G401 (cell line): ENCODE measurements at places on chromosomes 2 and 18. TPM values are rescaled to one million over a fixed set of nuclear protein-coding genes. Genes with fewer than 3 reads are reported as not detected.

- no peak for DNase-seq
Measured at GRCh38 chr2:45938649-45939511, 287.4 kb downstream of the PRKCE start.

- no peak for DNase-seq
Measured at GRCh38 chr2:17083902-17084301, 418.3 kb upstream of the CYRIA start.

DNA sequence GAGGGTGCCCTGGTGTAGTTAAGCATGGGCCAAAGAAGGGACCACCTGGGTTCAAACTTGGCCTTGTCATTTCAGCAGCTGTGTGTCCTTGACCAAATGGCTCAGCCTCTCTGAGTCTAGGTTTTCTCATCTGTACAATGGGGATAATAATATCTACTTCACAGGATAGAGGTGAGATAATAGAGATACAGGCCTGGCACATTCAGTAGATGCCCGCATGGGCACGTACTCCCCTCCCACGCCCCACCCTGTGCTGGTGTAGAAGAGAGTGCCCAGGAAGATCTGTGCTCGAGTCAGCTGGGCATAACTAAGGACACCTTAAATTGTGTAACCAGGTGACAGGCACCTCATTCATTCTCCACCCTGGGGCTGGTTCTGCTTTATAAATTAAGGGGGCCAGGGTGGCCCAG, 8.4 kb upstream of the TMEM185B start:
- DNase-seq, result no peak

DNA sequence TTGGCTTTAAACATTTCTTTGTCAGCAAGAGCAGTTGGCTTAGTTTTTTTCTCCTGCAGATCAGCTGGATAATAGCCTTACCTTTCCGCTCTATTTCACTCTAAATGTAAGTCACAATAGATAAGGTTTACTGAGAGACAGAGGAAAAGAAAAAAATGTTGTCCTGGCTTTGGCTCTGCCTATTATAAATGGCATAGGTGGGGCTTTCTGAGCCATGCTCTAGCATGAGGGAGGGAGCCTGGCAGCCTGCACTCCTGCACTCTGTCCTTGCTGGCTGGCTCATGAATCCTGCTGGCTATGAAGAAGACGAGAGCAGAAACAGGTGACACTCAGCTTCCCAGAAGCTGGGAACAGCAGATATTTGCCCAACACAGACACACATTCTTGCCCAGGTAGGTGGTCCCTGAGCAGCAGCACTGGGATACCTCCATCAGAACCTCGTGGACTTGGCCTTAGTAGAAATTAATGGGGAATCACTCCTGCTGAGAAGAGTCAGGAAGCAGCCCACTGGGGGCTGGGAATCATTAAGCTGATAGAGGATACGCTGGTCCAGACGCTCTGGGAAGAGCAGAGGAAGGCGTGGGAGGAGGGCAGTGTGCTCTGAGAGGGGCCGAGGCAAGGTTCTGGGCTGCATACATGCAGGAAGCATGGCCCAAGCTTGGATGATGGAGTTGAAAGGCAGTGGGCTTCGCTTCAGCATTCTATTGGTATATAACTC, 514.4 kb upstream of the HS6ST1 start:
- DNase-seq, result peak; percentile 94

DNA sequence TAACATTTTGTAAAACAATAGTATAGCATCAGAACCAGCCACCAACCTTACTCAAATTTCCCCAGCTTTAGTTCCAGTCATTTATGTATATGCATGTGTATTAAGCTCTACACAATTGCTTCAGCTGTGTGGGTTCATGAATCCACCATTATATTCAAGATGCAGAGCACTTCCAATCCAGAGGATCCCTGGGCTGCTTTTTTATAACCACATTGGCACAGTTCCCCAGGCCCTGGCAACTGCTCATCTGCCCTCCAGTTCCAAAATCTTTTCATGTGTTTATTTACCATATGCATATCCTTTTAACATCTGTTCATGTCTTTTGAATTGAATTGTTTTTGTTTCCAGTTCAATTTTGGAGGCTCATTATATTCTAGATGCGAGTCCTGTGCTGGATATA, 482.9 kb upstream of the HS6ST1 start:
- no peak for DNase-seq

DNA sequence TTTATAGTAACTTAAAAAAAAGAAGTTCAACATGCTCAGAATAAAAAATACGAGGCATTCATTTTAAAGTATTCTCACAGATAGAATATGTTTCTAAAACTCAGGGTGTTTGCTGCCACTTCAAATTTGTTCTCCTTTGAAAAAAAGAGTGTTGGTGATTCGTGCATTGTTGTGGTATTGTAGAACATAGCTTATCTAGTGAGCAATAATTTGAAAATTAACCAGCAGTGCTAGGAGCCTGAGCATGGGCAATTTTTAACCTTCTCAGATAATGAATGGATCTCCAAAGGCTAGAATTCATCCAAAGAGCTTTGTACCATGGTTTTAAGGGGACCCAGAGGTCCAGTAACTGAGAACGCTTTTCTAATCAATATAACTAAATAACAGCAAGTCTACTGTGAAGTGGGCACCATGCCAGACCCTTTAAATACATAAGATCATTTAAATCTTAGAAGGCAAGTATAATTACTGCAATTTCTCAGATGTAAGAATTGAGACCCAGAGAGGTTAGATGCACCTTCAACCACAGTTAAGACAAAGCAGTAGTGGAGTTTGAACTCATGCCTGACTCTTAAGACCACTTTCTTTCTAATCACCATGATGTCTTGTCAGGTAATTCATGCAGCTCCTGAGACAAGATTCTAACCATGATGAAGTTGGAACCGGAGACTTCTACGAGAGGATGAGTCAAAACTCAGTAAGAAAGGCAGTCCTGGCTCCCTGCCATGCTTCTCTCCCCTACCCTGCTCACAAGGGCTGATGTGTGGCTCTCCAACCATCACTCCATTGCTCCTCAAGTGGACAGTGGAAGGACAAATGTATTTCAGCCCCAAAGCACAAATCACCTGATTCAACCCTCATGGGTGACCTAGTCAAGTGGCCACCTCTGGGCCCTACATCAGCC, 3.4 kb downstream of the CYRIA start:
- DNase-seq, result no peak

- DNase-seq, result no peak
Measured at GRCh38 chr2:23690421-23691105, 236.4 kb downstream of the ATAD2B start.

GRCh38 chr2:221211653-221212052, 360.5 kb downstream of the EPHA4 start:
- DNase-seq, result no peak

- no peak for DNase-seq
Measured at GRCh38 chr2:121771976-121772742, 16.7 kb downstream of the TSN start.

DNA sequence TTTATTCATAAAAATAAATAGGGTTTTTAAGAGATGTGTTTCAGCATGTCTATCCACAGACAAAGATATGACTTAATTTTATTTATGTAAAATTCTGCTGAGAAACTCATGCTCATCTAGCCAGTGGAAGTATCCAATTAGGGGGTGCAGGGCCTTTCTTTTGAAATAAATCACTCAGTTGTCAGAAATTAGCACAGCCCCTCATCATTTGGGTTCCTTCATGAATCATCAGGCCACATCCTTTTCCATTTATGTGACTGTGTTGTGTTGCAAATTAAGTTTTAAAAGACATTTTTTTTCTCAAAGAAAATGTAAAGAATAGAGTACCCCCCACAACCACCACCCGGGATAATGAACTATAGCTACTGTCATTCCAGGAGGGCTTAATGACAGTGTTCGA, 185.8 kb downstream of the NRP2 start:
- no peak for DNase-seq

- no peak for DNase-seq
Measured at GRCh38 chr2:62071760-62072680, 123.9 kb upstream of the B3GNT2 start.

DNA sequence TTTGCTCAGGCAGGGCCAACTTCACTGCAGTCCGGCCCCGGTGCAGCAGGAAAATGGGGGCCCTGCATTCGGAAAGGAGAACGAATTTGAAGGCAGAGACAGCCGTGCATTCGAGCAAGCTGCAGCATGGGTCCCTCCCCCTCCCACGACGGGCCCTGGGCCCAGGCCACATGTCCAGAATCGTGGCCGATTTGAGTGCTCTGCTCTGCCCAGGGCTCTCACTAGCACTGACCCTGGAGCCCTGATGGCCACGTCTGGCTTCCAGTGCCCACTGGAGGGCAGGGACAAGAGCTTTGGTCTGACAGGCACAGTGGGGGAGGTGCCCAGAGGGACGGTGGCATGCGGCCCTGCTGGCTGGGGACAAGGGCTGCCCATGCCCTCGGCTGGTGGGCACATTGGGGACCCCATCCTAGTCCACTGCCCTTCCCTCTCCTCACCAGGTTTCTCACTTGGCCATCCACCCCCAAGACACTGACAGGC, 14.4 kb upstream of the KLHL30 start:
- no peak for DNase-seq

DNA sequence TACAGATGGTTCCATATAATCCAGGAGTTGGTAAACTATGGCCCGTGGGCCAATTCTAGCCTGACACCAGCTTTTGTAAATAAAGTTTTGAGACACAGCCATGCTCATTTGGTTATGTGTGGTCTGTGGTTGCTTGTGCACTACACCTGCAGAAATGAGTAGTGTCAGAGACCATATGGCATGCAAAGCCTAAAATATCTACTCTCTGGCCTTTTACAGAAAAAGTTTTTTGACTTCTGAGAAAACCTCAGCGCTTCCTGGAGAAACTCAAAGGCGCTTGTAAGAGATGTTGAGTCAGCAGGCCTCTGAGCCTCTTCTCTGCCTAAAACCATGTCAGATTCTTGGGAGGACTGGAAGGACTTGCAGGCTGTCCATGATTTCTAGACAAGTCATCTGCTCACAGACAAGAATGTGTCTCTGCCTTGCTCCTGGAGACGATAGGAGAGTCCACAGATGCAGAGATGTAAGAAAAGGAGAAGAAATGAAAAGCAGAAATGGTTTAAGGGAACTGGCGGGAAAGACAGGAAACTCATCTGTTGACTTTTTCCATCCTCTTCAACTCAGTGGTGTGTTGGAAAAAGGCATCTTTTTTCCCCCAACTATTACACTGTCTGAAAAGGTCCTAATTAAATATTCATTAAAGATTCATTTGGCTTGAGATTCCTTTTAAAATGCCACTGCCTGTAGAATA, 5.2 kb downstream of the TTC39C start:
- DNase-seq, result no peak

DNA sequence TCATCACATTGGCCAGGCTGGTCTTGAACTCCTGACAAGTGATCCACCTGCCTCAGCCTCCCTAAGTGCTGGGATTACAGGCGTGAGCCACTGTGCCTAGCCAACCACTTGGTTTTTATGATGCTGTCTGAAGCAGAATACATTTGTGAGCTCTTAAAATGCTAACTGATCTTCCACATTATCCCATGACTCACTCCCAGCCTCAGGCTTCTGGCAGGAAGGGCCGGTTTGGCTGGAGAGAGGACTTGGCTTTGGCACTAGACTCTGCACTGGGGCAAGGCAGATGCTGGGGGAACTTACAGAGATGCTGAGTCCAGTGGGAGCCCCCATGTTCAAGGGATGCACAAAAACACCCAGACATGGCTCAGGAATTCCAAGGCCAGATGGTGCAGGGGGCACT, 40.5 kb upstream of the SH3BP4 start:
- no peak for DNase-seq

- no peak for DNase-seq
Measured at GRCh38 chr2:9793156-9793917, 49.9 kb upstream of the TAF1B start.

- DNase-seq, result no peak
Measured at GRCh38 chr2:223560749-223561435, 41.3 kb downstream of the SCG2 start.

DNA sequence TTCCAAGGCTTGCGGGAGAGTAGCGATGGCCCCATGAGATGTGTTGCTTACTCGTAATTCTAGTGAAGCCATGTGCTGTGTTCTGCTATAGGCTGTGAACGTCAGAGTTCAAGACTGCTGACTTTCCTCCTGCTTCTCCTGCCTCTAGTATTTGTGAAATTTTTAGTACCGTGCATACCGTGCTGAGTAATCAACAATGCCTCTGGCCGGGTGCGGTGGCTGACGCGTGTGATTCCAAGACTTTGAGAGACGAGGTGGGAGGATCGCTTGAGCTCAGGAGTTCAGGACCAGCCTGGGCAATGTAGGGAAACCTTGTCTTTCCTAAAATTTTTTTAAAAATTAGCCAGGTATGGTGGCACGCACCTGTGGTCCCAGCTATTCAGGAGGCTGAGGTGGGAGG, 59.9 kb upstream of the B3GNT7 start:
- DNase-seq, result no peak

GRCh38 chr2:48233005-48233404, 296.9 kb upstream of the STON1 start:
- DNase-seq, result no peak

DNA sequence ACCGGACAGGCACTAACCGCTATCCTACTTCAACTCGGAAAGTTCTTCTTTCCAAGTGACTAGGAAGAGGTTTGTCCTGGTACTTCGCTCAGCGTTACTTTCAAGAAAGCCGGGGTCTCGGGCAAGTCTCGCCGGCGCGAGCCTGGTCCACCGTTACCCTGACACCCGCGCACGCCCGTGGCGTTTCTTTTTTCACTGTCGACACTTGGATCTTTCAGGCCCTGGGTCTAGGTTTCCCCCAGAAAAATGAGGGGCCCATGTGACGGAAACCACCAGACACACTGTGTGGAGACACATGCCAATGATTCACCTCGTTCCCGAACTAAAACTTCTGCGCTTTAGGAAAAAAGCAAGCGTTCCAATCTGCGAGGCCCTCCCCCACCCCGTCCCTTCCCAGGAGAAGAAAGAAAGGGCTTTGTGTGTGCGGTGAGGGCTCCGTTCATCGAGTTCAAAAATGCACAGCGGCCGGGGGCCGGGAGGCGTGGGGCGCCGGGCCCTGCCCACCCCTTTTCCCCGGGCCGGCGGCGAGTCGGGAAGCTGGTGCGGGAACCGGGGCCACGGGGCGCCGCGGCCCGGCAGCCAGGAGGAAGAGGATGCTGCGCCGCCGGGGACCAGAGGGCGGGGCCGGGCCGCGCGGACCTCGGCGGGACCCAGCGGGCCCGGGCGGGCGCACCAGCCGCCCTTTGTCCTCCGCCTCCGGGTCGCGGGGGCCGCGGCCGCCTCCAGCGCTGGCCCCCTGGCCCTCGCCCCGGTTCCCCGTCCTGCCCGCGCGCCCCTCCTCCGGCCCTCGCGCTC, 2.6 kb downstream of the ZNF521 start:
- DNase-seq, result peak; percentile 58

GRCh38 chr2:10514273-10514672, 66.1 kb upstream of the ODC1 start:
- DNase-seq, result no peak

Gene HTR2B
- 4.6 and 5.4 TPM in 2 replicates for total RNA-seq

Gene CXCR1
- total RNA-seq, result not detected in 2 replicates

Gene SEMA4F
- 8.9 and 13.9 TPM in 2 replicates for total RNA-seq

Gene DOK6
- total RNA-seq, result 0.06 and 0.10 TPM in 2 replicates

Gene IKZF2
- 0.80 TPM in 1 of 2 replicates, not detected in the other for total RNA-seq

Gene PLCD4
- total RNA-seq, result 1.2 and 1.3 TPM in 2 replicates

Gene PTH2R
- total RNA-seq, result 0.54 TPM in 1 of 2 replicates, not detected in the other

Gene KLF7
- total RNA-seq, result 1.2 and 1.7 TPM in 2 replicates

Gene PARD6G
- 8.3 and 9.2 TPM in 2 replicates for total RNA-seq

Gene HOXD1
- 0.68 and 1.3 TPM in 2 replicates for total RNA-seq

Gene DYNAP
- total RNA-seq, result not detected in 2 replicates

Gene AOX1
- total RNA-seq, result not detected in 2 replicates
